ENCODE measurements at places on chromosomes 1 and 21.

DNA sequence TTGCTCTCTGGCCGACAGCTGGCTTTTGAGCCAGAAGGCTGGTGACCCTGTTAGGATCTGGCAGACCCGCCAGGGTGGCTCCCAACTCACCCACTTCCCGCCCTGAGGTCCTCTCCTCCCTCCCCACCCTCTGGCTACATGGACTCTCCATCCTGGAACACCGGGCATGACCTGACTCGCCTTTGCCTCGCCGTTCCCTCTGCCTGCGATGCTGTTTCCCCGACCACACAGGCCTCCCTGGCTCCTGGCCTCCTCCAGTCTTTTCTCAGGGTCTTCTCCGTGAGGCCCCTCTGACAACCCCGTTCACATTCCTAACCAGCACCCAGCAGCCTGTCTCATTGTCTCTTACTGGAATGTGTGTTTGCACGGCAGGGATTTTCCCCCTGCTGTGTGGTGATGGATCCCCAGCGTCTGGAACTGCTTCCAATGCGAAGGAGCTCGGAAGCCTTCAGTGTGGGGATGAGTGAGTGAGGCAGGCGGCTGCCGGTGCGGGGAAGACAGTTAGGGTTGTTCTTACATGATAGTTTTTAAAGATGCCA, 46.0 kb upstream of the POFUT2 start:
- no peak for DNase-seq

GRCh38 chr1:99917214-99917613, 52.6 kb upstream of the SLC35A3 start:
- DNase-seq, result no peak

DNA sequence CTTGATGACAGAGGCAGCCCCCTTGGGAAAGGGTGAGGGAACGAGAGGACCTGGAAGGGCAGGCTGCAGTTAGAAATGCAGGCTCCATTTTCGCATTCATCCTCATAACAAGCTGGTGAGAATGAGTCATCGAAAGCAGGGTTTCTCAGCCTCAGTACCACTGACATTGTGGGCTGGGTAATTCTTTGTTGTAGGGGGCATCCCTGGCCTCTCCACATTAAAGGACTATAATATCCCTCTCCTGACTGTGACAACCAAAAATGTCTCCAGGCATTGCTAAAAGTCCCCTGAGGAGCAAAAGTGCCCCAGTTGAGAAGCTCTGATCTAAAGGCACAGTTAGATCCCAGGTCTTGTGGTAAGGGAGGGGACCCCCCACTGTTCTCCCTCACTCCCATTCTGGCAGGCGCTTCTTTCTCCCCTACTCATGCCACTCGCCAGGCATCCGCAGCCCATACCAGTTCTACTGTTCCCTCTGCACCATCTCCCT, 20.4 kb downstream of the KCNN3 start:
- no peak for DNase-seq

DNA sequence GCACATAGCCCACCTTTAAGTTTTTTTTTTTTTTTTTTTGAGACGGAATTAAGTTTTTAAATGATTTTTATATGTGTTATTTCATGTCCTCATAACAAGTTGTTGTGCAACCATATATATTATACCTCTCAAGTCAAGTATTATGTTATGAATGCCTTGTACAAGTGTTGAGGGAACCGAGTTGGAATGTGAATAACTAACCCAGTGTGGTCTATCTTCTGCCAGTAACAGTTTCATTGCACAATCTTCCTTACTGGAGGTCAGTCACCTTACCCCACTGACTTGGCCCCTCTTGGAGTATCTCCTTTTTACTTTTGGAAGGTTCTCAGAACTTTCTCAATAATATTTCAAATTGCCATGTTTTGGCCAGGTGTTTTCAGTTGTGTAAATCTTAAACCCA, 201.9 kb downstream of the CACNA1E start:
- no peak for DNase-seq

- DNase-seq, result no peak
These were observed 70.3 kb downstream of the CD46 start for GRCh38 chr1:207822124-207822601.

- peak; percentile 66 for DNase-seq
These were observed 140.4 kb upstream of the UBE2U start for GRCh38 chr1:64062941-64063581.

DNA sequence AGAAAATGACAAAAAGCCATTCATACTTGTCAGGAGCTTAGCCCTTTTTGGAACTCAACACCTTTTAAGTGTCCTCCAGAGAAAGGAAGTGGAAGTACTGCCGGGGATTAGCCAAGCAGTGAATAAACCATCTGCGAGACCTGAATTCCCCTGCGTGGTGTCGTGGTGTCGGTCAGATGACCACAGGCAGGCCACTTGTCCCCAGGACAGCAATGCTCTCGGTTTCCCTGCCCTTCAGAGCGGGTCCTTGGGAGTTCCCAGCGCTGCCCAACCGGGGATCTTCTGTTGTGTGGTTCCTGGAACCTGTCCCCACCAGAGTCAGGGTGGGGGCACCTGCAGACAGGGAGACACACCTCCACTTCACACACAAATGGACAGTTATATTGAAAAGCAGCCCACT, 9.2 kb downstream of the GPR157 start:
- DNase-seq, result no peak

- no peak for DNase-seq
These were observed 23.2 kb downstream of the PMVK start for GRCh38 chr1:154913273-154913672.

DNA sequence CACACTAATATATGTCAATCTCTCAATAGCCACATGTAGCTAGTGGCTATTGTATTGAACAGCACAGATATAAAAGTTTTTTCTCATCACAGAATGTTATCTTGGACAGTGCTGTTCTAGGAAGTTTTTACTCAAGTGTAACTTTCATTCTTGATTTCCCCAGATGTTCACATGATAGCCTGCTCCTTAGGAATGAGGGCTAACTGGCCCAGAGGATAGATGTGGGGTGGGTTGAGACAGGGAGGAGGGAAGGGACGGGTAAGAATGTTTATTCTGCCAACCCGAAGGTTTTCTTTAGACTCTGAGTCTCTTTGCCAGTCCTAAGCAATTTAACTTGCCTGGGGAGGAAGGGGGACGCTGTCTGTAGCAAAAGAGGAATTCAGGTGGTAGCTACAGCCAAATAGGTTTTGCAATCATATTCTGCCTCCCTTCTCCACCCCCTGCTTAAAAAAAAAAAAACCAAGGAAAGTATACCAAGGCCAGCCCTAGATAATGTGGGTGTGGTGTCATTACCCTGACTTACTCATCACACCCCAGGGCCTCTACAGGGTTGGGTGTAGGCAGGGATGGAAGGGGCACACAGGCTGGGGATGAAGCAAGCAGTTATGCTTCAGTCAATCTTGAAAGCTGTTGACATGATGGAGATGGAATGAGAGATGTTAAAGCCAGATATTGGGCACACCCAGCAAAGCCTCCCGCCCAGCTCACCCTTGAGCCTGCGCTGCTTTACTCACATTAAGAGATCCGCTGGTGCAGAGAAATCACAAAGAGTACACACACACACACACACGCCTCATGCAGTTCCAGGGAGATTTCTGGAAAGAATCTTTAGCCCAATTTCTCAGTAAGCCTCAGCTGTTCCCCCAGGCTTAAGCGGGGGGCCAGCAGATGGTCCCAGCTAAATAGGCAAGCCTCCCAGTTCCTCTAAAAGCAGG, 59.9 kb downstream of the PLXNA2 start:
- peak; percentile 83 for DNase-seq

DNA sequence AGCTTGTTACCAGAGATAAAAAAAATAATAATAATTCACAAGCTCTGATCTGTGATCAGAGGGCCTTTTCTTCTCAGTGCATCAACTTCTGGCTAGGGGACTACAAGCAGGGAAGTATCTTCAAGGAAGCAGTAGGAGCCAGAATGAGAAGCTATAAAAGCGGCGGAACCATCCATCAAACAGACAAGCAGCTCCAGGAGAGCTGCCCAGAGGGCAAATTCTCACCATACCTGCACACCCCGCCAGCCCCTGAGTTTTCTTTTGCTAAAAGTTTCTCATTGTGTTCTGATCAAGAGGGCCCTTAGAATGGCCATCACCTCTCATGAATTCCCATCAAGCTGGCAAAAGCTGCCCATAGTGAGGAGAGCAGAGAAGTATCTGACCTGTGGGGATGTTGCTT, 99.4 kb downstream of the SMYD2 start:
- no peak for DNase-seq

DNA sequence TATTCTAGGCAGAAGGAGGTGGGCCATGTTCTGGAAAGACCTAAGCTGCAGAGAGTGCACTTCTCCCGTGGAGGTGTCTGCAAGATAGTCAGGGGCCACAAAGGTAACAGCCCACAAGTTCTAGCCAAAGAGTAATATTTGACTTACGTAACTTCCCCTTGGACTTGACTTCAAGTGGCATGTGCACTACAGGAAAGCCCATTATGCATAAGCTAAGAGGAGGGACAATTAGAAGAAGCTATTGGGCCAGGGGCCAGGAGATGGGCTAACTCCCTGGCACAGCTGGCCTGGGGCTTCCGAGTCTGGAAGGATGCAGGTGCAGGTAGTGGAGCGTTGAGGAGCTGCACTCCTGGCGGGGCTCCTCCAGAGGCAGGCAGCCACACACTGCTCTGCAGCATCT, 58.3 kb downstream of the ERG start:
- peak; percentile 20 for DNase-seq

DNA sequence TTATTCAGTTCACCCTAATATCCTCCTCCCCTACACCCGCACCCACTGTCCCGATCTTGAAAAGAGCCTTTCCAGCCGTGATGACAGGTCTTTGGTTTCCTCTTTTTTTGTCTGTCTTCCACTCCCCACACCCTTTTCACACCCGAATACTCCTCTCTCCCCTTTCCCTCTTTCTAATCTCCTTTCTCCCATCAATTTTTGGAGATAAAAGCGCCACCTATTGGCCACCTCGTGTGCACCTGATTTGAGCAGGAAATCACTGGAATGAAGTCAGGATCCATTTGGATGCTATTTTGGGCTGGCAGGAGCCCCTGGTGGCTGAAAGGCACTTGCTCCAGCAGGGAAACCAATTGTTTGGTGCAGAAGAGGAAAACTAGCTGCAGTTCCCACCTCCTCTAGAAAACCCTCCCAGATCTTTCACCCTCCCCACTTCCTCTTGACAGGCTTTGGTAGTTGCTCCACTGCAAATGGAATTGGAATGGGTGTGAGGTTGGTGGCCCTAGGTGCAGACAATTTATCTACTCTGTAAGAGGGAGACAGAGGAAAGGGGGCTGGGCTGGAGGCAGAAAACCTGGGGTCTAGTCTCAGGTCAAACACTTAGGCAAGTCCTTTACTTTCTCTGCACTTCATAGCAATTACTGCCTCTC, 8.4 kb downstream of the FOXE3 start:
- DNase-seq, result peak; percentile 60

DNA sequence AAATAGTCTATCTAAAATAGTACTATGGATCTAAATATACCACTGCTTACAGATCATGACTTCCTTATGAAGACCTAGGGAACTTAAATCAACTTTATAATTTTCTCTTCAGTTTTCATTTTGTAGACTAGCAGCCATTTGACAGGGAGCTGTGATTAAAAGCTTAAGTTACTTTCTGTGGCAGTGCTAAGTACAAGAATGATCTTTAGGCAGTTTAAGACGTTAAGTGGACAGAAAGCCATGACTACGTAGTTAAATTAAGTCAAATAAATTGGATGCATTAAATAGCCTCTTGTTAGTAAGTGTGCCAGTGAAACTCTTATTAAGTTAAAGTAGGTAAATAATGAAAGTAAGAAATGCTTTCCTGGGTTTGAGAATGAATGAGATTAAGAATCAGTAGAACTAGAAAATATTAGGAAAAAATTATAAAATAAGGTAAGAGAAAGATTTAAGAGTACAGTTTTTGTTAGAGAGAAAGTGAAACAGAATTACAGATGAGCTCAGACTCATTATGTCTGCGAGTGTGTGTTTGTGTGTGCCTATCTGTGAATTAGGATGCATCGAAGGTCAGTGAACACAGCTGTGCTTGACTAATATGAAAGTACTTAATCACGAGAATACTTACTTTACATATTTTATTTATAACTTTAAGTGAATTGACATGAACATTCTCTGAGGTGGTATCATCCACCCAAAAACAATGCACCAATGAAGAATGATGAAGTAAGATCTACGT, 336.9 kb downstream of the KCNT2 start:
- no peak for DNase-seq

Measured in fibroblast of pulmonary artery (primary cell).